ENCODE measurements at places on chromosomes 6 and 20.

DNA sequence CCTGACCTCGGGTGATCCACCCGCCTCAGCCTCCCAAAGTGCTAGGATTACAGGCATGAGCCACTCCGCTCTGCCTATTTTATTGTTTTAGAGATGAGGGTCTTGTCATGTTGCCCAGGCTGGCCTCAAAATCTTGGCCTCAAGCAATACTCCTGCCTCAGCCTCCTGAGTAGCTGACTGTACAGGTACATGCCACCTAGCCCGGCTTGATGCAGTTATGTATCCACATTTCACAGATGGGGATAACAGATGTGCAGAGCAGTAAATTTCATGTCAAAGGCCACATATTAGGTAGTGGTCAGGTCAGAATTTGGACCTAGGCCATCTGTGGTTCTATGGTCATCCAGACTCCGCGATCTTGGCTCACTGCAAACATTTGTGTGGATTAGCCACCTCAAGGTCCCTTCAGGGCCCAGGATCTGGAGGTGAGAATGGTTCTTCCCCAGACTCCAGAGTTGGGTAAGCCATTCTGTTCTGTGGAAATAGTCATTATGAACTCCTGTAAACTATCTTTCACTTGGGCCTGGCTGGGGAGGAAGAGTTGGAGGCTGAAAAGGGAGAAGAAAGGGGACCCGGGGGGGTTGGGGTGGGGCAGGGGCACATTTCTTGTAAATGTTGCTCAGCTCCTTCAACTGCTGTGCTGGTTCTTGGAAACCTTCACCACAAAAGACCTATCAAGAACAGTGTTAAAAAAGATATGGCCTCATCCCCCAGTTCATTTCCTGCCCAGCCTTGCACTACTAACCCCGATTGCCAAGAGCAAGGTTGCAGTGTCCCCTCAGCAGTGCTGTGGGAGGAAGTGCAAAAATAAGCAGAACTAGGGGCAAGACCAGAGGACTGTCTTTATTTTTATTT is 13.0 kb downstream of the PIM1 start:
- no peak for DNase-seq

DNA sequence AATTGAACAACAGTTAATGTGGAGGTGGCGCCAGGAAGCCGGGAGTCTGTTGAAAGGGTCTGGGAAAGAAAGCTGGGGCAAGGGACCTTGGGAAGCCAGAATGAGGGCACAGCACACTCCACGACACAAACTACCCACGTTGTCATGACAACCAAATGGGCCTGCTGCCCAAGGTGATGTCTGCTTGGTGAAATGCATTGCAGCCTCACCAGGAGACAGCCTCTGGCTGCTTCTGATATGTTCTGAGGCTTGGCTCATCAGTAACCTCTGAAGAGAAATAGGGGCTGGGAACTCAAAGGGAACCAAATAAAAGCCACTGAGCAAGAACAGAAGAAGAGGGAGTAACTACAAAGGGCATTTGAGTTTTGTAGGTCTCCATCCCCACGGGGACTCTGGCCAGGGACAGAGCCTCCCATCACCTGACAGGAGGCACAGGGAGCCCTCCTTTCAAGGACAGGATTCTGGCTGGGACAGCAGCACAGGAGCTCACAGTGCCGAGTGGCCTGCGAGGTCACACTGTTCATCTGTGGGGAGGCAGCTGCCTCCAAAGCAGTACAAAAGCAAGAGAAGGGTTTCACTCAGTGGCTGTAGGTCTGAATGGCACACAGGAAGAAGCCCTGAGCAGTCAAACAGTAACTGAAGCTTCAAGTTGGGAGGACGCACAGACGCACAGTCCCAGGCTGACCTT is 44.6 kb upstream of the KCNK16 start:
- no peak for DNase-seq

- DNase-seq, result no peak
Observed at GRCh38 chr6:35809809-35810208, 4.7 kb downstream of the LHFPL5 start.

DNA sequence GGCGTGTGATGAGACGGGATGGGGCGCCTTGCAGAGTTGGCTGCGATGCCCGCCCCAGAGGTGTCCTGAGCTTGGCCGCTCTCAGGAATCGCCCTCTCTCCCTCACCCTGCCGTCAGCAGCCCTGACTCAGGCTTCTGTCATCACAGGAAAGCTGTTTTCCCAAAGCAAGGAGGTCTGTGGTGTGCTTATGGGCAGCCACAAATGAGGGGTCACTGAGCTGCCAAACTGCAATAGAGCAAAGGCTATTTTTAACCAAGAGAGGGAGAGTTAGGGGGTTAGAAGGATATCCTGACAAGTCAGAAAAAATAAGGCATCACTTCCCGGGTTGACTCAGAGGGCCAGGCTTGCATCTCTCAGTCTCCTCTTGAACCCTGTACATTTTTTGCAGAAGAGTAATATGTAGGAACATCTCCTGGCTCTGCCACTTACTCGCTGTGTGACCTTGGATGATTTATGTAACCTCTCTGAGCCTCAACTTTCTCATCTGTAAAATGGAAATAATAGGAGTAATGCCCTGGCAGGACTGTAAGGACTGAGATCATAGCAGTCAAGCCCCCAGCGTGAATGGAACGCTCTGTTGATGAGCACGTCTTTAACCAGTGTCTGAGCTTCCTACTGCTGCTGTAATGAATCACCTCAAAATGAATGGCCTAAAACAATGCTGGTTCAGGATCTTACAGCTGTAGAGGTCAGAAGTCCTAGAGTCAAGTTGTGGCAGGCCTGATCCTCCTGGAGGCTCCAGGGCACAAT is 181.9 kb downstream of the NFATC2 start:
- no peak for DNase-seq

DNA sequence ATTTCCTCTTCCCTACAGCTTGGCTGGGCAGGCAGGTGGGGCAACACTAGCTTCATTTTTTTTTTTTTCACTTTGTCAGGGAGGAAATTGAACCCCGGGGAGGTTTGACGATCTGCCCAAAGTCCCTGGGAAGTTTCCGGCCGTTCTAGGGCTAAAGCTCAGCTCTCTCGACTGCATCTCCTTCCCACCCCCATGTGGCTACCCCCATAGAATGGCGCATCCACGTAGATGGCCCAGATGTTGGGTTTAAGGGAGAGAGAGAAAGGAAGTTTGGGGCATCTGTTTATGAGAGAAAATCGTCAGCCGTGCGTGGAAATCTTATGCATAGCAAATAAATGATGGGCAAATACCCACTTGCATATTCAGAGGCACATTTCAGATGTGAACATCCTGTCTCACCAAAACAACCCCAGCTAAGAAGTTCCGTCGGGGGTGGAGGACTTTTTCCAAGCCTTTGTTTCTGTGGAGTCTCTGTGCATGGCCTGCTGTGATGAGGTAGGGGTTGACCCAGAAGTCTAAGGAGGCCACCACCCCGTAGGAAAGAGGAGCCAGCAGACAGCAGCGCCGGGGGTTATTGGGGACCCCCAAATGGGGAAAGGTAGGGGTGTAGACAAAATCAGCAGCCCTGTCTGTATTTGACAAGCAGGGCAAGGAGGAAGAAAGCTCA is 40.5 kb upstream of the ZNF831 start:
- DNase-seq, result no peak

GRCh38 chr6:91483415-91484105 is 896.7 kb upstream of the MAP3K7 start:
- DNase-seq, result no peak

DNA sequence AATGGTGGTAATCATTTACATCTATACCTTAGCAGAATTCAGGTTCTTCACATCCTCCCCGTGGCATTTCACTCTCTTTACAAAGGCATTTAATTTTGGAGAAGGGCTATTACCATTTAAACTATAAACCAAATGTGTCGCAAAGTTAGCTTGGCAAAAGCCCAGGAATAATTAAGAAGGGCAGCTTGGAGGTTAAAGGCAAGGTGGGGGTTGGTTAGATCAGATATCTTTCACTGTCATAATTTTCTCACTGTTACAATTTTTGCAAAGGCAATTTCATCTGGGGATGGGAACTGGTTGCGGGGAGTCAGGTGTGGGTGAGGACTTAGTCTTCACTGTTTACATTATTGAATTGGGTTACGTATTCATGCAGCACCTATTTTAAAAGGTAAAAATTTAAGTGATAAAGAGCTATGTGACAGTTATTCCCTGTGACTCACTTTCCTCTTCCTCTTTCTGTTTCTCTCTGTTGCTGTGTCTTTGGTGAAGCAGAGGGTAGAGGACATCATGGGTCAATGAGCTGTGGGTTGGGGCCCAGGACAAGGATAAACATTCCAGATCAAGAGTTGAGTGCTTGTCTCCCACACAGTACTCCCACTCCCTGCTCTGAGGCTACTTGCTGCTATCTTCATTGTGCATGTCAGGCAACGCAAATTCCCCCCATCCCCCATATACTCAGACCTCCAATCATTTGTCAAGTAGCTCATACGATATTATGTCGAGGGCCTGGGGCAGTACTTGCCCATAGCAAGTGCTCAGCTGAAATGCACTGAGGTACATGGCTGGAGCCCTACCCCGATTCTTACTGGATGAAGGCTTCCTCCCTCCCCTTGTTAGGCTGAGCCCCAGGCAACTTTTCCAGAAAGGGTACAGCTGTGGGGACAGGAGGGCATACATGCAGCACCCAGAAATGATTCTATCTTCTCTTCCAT is 223.1 kb upstream of the MYLIP start:
- DNase-seq, result no peak

DNA sequence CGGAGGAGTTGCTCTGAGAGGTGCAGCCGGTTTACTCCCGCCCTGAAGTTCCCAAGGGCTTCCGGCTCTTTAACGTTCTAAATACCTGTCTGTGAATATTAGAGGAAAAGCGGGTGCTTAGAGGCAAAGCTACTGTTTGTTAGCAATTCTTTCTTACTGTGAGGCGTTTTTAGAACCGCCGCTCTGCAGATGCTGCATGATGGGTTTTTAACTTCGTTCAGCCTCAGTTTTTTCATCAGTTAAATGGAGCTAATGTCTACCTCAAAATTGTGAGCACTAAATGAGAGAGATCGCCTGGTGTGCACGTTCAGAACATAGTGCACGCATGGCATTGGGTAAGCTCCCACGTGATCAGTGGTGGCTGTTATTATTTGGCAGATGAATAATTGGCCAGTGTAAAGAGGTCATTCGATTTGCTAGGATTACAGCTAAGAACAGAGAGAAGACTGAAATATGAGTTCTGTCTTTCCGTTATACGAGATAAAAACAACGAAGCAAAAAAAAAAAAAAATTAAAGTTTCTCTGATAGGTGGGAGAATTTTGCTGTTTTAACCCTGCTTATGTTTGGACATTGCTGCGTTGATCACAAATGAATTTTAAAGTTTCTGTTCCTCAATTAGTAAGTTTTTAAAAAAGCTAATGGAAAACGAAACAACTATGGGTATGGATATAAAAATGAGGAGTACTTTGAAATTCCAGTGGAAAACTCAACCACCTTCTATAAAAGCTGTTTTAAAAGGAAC is 660 bp upstream of the TFB1M start:
- DNase-seq, result peak; percentile 61

DNA sequence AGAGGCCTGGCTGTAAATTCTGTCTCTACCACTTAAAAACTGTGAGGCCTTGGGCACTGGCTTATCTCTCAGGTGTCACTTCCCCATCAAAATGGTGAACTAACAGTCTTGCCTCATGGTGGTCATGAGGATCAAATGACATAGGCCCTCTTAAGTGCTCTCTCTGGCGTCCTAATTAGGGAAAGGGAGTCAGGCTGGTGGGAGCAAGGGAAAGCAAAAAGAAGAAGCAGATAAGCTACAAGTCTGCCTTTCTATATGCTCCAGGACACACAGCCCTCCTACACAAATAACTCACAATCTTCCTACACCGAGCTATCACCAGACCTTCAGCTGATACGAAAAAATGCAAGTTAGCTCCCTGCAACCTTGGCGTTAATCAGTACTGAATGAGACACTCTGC is 19.5 kb upstream of the SLC22A16 start:
- no peak for DNase-seq
